ENCODE measurements at places on chromosomes 11 and 22.

DNA sequence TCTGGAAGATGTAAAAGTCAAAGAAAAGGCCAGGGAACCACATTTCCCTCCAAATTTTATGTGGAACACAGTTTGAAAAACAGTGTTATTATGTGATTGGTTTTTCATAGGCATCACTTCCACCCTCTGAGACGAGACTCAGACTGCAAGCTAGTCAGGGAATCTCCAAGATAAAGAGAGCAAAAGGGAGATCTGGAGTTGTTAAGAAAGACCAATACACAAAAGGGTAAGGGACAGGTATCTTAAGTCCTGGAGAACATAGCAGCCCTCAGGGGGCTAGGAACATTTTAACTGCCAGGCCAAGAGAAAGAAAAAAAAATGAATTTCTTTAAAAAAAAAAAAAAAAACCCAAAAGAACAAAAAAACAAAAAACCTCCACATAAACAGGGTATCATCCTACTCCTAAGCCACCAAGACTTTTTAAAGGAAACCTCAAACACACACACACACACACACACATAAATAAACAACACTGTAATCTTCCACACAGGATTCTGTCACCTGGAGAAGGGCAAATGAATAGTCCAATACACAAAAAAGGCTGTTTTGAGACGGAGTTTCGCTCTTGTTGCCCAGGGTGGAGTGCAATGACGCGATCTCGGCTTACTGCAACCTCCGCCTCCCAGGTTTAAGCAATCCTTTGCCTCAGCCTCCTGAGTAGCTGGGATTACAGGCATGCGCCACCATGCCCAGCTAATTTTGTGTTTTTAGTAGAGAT is 44.5 kb downstream of the CELF1 start:
- DNase-seq = no peak

GRCh38 chr11:134207538-134208239 is 16.1 kb downstream of the NCAPD3 start:
- no peak for DNase-seq

- peak; percentile 56 for DNase-seq
Measured at GRCh38 chr11:47216121-47216798, 1.5 kb downstream of the DDB2 start.

DNA sequence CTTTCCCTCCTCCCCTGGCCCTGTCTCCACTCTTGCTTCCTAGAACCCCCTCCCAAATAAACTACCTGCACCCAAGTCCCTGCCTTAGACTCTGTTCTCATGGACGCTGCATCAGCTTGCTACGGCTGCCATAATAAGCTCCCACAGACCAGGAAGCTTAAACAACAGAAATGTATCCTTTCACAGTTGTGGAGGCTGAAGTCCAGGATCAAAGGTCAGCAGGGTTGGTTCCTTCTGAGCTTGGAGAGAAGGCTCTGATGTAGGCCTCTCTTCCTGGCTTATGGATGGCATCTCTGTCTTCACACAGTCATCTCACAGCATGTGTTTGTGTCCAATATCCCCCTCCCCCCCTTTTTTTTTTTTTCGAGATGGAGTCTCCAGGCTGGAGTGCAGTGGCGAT is 23.4 kb downstream of the CBX7 start:
- DNase-seq = no peak

DNA sequence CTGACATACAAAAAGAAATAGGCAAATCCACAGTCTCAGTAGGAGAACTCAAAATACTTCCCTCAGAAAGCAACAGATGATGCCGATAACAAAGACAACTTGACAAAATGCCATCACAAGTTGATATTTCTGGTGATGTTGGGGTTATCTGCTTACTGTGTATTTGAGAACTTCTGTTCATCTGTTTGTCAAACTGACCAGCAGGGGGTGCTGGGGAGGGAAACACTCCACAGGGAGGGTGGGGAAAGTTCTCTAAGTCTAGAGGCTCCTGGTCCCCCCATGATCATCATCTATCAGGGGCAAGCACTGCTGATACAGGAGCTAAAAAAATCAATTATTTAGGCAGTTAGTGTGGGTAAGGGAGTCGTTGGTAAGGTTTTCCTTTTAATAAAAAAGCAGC is 19.2 kb downstream of the GLYATL1 start:
- peak; percentile 25 for DNase-seq

DNA sequence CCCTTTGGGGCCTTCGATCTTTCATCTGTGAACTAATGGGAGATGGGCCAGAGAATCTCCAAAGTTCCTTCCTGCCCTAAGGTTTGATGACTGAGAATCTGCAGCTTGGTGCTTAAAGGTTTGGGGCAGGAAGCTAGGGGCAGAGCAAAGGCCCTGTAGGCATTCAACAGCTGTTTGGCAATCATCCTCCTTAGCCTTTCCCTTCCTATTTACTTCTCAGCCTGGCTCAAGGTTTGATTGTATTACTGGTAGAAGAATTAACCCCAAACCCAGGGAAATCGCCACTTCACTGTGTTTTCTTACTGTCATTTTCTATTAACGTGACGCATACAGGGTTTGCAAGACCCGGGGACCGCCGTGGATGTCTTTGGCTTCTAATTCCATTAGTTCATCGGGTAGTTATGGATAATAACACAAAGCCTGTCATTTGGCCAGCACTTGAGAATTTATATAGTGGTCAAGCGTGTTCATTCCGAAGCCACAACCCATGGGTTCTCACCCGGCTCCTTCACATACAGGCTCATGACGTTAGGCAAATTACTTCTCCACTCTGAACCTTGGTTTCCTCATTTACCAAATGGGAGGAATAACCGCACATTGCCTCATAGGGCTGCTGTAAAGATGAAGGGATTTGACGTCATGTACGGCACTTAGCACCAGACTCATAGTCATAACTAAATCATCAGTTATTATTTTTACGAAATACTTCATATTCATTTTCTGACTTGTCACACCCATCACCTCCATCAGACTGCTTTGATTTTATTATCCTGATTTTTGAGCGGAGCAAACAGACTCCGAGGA is 158.1 kb downstream of the FBXO7 start:
- DNase-seq = no peak

GRCh38 chr11:84825106-84825660 is 802.0 kb downstream of the DLG2 start:
- no peak for DNase-seq

- no peak for DNase-seq
Measured at GRCh38 chr11:130421697-130422096, 6.7 kb downstream of the ADAMTS8 start.
